ENCODE measurements at places on chromosomes 7 and 10. TPM values are rescaled to one million over a fixed set of nuclear protein-coding genes. Genes with fewer than 3 reads are reported as not detected.

CDHR1 gene
- not detected for total RNA-seq

NEUROD6 gene
- not detected for total RNA-seq

LAMB4 gene
- not detected for total RNA-seq

ITIH5 gene
- 25.1 TPM for total RNA-seq

PDE1C gene
- total RNA-seq: 6.4 TPM

LRRC17 gene
- total RNA-seq: not detected

FKBP6 gene
- total RNA-seq: not detected

MYOF gene
- 92.0 TPM for total RNA-seq

NPFFR1 gene
- total RNA-seq: under 0.01 TPM

DNA sequence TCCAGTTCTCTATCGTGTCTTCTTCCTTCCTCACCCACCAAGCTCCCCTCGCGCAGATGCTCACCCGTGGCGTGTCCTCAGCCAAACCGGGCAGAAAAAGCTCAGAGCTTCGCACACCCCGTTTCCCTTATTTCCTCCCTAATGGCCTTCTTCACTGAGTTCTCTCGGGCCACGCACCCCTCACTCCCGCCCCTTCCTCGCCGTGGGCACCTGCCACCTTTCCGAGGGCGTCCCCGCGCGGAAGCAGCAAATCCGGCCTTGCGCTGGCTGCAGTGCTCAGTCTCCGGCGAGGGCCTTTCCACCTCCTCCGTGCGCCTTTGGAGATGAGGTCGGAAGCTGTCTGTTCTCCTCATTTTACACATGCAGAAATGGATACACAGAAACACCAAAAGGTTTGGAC, 12.4 kb upstream of the CALML3 start:
- DNase-seq: no peak
- H3K27me3 ChIP-seq: no peaks in the 10 kb centered on the region
- no peaks in the 10 kb centered on the region for H3K4me1 ChIP-seq
- H3K36me3 ChIP-seq: no peaks in the 10 kb centered on the region
- H3K4me3 ChIP-seq: no peak overlapping the region

- H3K4me1 ChIP-seq: peaks cover 20% of the 10 kb centered on the region
- no peak overlapping the region for H3K4me3 ChIP-seq
- no peak overlapping the region for H3K27ac ChIP-seq
- no peaks in the 10 kb centered on the region for H3K36me3 ChIP-seq
Measured at GRCh38 chr10:69239136-69239535, 19.0 kb downstream of the HKDC1 start.

GRCh38 chr7:2037808-2038522, 194.8 kb downstream of the MAD1L1 start:
- peak; percentile 73 for DNase-seq
- peaks cover 22% of the 10 kb centered on the region for H3K4me1 ChIP-seq
- H3K4me3 ChIP-seq: peak overlapping the region; percentile 41
- H3K27ac ChIP-seq: peak overlapping the region; percentile 69

DNA sequence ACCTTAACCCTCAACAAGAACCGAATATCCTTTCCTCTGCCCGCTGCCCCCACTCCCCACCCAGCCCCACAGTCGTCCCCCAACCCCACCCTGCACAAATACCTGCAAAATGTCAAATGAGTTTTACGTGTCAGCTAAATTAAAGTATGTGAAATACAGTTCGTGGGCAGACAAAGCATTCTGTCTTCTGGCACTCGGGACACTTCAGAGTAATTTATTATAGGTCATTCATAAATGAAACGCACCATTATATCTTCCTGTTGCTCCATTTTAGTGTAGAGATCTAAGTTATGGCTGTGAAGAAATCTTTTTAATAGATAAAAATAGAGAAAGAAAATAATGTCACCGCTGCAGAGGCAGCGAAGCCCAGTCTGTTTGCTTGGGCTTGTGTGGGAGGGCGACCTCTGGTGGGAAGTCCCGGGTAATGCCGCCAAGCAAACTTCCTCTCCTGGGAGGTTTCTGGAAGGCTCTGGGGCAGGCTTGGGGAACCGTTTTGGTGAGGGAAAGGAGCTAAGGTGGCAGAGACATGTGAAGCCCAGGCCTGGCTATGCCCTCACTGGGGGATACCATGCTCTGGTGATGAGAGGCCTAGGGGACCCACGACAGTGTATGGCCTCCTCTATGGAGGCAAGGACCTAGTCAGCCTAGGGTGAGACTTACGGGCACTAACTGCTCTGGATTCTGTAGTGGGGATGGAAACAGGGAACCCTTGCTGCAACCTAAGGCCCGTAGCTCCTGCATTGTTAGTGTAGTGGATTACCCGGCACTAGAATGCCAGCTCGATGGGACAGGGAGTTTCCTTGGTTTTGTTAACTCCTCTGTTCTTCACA, 604.9 kb downstream of the LRMDA start:
- peak; percentile 79 for DNase-seq
- no peaks in the 10 kb centered on the region for H3K27me3 ChIP-seq
- H3K4me1 ChIP-seq: peaks cover 37% of the 10 kb centered on the region

- no peak overlapping the region for H3K27ac ChIP-seq
- H3K27me3 ChIP-seq: no peaks in the 10 kb centered on the region
- no peak overlapping the region for H3K4me3 ChIP-seq
- H3K36me3 ChIP-seq: peaks cover 54% of the 10 kb centered on the region
Measured at GRCh38 chr10:97759158-97759887, 12.5 kb downstream of the SFRP5 start.

DNA sequence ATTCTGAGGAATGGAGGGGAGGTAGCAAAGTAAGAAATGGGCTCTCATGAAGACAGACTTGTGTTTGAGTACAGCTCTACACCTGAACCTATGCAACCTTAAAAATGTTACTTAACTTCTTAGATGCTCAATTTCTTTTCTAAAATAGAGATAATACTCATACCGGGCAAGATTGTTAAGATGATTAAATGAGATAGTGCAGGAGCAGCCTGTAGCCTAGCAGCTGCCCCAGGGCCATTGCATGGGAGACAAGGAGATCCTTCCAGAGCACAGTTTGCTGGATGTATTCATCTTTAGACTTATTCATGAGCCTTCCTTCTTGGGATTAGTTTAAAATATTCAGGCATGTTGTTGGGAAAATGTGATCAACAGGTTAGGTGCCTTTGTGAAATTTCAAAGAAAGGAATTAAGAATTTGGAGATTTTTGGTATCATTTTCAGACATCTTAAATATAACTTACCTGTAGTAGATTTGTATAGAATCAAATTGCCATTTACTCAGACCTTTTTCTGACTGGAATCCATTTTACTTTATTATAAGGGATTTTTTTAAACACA, 130.2 kb downstream of the KAT6B start:
- no peaks in the 10 kb centered on the region for H3K4me1 ChIP-seq
- DNase-seq: no peak
- no peaks in the 10 kb centered on the region for H3K27me3 ChIP-seq
- no peak overlapping the region for H3K4me3 ChIP-seq
- H3K36me3 ChIP-seq: no peaks in the 10 kb centered on the region
- no peak overlapping the region for H3K27ac ChIP-seq

GRCh38 chr10:126730856-126731609, 60.5 kb upstream of the C10orf90 start:
- H3K36me3 ChIP-seq: no peaks in the 10 kb centered on the region
- no peaks in the 10 kb centered on the region for H3K27me3 ChIP-seq
- H3K4me1 ChIP-seq: no peaks in the 10 kb centered on the region
- no peak overlapping the region for H3K4me3 ChIP-seq

DNA sequence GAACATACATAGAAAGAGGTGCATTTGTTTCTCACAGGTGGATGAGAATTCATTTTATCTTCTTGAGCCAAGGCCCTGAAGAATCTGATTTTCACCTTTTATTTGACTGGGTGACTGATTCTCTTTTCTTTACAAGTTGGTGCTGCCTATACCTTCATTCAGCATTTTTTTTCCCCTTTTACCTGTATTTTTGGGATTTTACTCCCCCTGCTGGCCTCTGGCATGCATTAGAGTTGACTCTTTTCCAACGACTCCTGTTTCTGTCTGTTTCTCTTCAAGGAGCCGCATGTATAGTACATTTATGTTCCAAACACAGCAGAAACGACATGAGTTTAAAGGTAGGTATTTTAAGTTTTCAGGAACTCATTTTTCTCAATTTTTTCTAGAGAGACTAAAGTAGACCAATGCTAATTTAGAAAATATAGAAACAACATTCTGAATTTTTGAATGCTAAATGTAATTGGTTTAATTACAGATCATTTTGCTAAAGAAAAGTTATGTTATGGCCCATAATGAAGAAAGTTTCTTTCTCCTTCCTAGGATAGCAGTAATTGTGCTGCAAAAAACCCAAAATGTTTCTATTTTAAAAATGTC, 149.8 kb upstream of the HDAC9 start:
- no peak overlapping the region for H3K4me3 ChIP-seq
- H3K27ac ChIP-seq: no peak overlapping the region
- DNase-seq: peak; percentile 27
- peaks cover 13% of the 10 kb centered on the region for H3K4me1 ChIP-seq
- H3K27me3 ChIP-seq: no peaks in the 10 kb centered on the region

DNA sequence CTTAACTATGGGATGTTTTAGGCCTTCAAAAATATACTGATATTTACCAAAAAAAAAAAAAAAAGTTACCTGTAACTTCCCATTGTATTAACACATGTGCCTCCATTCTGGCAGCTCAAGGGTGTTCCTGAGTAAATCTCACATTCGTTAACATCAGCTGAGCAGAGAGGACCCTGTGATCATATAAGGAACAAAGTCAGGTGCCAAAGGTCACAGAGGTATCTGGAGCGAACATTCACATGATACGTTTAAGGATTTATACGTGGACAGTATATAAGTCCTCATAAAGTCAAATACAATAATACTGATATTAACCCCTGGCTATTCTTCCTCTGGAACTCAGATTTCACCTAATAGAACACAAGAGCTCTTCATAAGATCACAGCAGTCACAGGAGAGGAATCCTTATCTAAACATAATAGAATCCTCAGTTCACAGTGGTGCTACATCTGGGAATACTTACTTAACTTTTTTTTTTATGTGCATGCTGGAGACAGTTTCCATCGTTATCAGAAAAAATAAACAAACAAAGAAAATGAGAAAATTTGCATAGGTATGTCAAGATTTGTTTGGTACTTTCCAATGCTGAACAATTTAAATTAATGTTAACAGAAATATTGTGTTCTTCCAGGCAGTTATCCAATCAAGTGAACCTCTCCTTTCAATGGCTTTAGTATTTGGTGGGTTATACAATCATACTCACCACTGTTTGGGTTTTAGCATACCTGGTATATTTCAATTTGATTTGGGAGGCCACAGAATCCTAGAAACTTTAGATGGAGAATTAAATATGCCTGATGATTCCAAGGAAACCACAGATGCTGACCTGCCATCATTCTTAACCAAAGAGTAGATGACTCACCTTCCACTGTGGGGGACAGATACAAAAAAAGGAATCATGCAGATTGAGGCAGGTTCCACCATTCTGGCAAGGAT, 6.6 kb downstream of the CUBN start:
- H3K36me3 ChIP-seq: no peaks in the 10 kb centered on the region
- no peaks in the 10 kb centered on the region for H3K27me3 ChIP-seq
- no peak overlapping the region for H3K27ac ChIP-seq

GRCh38 chr10:36531621-36532020, 593.8 kb upstream of the ANKRD30A start:
- H3K36me3 ChIP-seq: no peaks in the 10 kb centered on the region
- no peak overlapping the region for H3K27ac ChIP-seq
- DNase-seq: no peak
- no peaks in the 10 kb centered on the region for H3K27me3 ChIP-seq
- no peak overlapping the region for H3K4me3 ChIP-seq

DNA sequence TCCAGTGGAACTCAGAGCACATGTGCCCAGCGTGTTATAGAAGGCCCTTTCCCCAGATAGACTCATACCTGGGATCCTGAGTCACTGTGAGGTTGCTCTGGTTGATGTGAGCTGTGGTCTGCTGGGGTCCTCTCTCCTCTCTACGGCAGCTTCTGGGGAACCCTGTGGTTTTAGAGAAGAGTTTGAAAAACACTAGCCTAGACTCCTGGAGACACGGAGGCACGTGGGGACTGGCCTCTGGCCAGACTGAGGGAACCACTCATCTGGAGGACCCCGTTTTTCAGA, 10.3 kb downstream of the ZNF775 start:
- no peak overlapping the region for H3K4me3 ChIP-seq
- H3K36me3 ChIP-seq: peaks cover 13% of the 10 kb centered on the region
- H3K27me3 ChIP-seq: no peaks in the 10 kb centered on the region

DNA sequence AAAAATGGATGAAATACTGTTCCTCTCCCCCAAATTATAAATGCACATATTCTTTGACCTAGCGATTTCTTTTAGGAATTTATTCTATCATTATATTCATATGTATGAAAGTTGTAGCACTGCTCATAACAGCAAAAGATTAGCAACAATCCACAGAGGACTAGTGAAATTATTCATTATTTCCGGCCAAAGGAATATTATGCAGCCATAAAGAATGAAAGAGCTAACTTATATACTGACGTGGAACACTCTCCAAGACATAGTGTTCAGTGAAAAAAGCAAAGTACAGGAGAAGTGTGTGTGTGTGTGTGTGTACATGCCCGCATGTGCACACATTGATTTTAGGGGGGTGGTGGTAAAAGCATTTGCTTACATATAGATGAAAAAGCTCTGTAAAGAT, 23.3 kb downstream of the MMS19 start:
- no peaks in the 10 kb centered on the region for H3K27me3 ChIP-seq
- H3K4me3 ChIP-seq: no peak overlapping the region
- H3K4me1 ChIP-seq: no peaks in the 10 kb centered on the region
- H3K27ac ChIP-seq: no peak overlapping the region
- H3K36me3 ChIP-seq: peaks cover 100% of the 10 kb centered on the region
- DNase-seq: no peak

- no peak for DNase-seq
- H3K4me3 ChIP-seq: no peak overlapping the region
- H3K27me3 ChIP-seq: no peaks in the 10 kb centered on the region
- H3K36me3 ChIP-seq: no peaks in the 10 kb centered on the region
Measured at GRCh38 chr10:129404091-129404490, 63.0 kb upstream of the MGMT start.

GRCh38 chr10:130202984-130203621, 66.9 kb downstream of the GLRX3 start:
- no peaks in the 10 kb centered on the region for H3K4me1 ChIP-seq
- no peak overlapping the region for H3K4me3 ChIP-seq
- no peaks in the 10 kb centered on the region for H3K36me3 ChIP-seq
- H3K27me3 ChIP-seq: no peaks in the 10 kb centered on the region

DNA sequence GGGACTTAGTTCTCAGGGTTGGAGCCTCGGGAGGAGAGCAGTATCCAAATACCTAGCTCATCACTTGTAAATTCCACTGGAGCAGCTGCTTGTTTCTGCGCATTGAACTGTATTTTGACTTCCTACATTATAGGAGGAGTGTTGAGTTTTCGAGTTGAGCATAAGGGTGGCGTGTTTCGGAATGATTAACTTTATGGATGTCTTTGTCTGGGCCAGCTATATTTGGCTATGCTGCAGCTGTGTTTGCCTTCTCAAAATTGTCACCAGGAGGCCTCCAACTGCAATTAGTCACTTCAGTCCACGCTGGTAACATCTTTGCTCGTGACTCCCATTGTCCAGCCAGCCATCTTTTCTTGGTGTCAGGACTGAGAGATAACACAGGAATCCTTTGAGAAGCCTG, 9.1 kb downstream of the CELF2 start:
- H3K27me3 ChIP-seq: no peaks in the 10 kb centered on the region
- no peak overlapping the region for H3K4me3 ChIP-seq
- no peaks in the 10 kb centered on the region for H3K36me3 ChIP-seq
- H3K27ac ChIP-seq: no peak overlapping the region

GRCh38 chr7:74587435-74588126, 69.9 kb upstream of the GTF2I start:
- DNase-seq: peak; percentile 93
- peaks cover 27% of the 10 kb centered on the region for H3K36me3 ChIP-seq
- H3K27me3 ChIP-seq: no peaks in the 10 kb centered on the region

- H3K27ac ChIP-seq: no peak overlapping the region
- no peaks in the 10 kb centered on the region for H3K4me1 ChIP-seq
- no peaks in the 10 kb centered on the region for H3K36me3 ChIP-seq
- no peak overlapping the region for H3K4me3 ChIP-seq
- peak; percentile 56 for DNase-seq
- no peaks in the 10 kb centered on the region for H3K27me3 ChIP-seq
Measured at GRCh38 chr7:23938937-23939552, 229.0 kb downstream of the STK31 start.
